ENCODE measurements at places on chromosomes 3 and 15.

GRCh38 chr3:29890801-29891200 lies 609.9 kb downstream of the RBMS3 start:
- DNase-seq, result no peak

DNA sequence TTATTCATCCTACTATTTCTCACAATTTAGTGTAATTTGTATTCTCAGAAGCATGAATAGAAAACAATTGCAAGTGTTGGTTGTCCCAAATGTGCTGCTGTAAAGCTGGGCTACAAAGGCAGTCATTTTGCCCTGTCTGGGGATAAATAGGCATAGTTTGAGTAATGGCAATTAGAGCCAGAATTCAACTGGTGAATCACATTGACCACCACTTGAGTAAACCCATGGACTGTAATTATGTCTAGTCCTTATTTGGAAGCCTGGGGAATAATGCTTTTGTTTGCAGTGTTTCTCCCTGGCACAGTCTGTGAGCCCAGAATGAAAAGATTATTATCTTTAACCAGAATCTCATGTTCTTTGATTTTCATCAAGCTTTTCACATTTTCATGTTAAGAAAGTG lies 30.5 kb upstream of the CHL1 start:
- DNase-seq, result no peak

DNA sequence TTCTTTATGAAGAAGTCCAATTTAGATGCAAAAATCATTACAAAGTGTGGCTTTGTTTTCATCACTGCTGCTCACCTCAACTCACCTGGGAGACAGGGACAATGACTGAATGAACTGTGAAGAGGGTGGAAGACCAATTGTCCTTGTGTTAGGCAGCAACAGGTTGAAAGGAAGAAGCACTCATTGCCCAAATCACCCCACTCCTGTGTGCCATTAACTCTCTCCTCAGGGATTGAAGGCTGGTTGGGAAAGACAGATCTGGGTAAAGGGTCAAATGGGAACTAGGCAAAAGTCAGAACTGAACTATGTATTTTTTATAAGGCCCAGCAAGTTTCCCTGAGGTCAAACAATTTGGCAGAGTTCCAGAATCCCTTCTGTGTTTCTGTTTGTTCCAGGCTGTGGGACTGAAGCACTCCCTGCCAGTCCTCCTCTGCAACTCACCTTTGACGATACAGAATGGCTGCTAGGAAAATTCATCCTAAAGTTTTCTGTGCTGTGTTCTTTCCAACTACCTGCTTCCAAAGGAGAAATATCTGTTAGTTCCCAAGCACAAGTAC lies 68.6 kb upstream of the CCDC39 start:
- no peak for DNase-seq

DNA sequence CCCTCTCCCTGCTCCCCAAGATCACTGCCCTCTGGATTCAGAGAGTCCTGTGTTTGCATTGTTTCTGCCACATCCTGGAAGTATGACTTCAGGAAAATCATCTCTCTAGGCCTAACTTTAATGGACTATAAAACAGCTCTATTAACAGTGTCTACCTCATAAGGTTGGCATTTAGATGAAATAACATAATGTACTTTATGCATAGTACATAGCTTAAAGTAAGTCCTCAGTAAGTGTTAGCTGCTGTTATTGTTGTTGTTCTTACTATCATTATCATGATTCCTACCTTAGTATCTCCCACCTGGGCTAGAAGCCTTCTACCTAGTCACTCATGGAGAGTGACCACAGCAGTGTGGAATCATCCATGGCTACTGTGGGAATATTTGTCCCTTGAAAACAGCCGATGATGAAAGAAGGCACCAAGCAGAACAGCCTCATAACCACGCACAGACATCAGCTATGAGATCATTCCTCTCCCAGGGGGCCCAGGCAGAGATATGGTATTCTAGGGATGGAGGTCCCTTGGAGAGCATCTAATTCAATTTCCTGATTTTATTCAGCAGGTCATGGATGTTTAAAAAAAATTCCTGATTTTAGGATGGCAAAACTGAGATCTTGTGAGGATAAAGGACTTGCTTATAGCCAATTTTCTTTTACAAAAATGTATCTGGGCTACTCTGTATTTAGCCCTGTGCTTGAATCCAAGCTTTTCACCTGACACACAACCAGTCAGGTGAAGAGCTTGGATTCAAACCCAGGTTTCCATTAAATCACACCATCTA lies 1.9 kb downstream of the FSD2 start:
- DNase-seq, result no peak

DNA sequence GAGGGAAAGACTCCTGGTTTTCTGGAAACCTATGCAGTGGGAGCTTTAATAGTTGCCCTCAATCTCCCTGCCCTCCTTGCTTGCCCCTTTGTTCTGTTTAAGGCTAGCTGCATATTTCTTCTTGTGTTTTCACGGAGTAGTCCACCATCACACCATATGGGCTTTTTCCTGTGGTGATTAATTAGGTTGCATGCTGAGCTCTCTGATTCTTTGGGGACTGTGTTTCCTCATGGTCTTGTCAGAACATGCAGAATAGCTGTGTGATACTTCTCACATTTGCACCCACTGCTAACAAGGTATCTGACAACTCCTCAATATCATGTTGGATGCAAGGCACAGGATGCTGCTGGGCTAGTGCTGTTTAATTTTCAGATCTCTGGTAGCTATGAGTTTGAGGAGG lies 139.6 kb downstream of the PTPRG start:
- DNase-seq, result no peak

GRCh38 chr15:63834500-63835210 lies 907 bp upstream of the HERC1 start:
- no peak for DNase-seq

DNA sequence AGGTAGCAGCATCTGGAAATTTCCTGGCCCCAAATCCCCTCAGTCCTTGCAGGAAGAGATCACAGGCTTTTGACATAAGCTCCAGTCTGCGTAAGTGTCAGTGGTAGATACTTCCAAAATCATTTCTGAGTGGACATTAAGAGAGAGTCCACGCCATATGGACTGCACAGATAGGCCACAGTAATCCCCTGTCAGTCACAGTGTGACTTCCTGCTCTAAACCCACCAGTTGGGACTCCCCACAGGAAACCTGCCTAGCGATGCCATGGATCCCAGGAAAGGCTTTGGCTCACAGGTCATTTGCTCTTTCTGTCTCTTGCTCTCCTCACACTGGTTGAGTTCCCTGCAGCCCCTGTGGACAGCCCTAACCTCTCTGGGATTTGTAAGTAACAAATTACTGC lies 28.8 kb upstream of the MKRN3 start:
- DNase-seq, result no peak

- DNase-seq, result no peak
These were observed 97.6 kb downstream of the SNRPN start for GRCh38 chr15:25052191-25052999.

DNA sequence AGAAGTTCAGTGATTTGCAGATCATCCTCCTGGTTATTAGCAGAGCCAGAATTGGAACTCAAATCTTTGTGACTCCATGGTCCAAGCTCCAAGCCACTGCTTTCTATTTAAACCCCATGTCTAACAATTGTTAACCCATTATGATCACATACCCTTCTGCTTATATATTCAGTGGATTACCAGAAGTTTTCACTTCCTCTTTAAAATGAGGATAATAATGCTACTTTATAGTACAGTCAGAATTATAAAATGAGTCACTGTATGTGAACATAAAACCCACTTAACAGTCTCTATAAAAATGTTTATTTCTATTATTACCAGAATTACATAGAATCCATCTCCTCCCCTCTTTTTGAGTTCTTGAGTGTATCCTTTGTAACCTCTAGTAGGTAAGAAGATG lies 550.7 kb upstream of the DPPA4 start:
- DNase-seq, result no peak

DNA sequence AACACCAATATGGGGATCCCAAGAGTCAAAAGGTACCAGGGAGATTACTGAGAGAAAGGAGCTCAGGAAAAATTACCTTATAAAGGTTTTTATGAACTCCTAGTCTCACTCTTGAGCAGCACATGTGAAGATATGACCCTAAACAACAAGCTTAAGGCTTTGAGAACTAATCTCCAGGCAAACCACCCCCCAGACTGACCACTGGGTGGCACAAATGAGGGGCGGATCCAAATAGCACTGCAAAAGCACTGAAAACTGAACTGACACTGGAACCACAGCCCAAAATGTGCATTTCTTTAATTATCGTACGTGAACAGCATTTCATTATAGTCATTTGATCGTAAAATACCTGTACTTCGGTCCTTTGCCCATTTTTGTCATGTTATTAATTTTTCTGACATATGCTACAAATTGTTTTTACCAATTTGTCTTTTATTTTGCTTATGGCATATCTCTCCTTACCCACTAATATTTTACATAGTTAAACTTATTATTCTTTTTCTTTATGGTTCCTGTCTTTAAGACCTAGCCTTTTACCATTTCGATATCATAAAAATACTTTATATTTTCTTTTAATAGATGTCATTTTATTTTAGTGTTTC lies 31.5 kb upstream of the TFDP2 start:
- DNase-seq, result peak; percentile 17

DNA sequence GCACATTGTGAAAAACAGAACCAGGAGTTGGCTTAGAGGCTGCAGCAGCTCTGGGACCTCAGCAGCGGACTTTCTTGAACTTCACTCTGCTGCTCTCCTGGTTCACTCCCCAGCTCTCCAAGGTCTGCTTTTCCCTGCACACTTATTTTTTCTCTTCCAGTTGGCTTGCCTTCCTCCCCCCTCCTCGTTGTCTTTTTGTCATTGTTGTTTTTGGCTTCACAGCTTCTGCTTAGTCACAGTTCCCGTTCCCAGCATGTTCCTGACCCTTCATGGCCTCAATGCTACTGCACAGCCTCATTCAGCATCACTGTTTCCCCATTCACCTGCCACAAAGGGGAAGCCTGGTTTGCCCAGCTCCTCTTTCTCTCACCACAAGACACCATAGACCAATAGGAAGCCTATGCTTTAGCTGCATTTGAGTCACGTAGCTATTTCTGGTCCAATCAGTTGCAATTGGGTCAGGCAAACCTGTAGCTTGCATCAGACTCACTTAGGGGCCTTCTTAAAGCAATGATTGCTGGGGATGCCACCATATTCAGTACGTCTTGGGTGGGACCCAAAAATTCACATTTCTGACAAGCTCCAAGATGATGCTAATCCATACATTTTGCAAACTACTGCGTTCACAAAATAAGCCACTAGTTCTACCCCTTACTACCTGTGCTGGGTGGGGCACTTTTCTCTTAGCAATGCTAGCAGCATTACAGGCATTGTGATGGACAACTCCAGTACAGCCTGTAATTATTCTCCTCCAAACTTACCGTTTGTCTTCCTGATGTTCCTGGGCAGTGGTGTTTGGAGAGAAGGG lies 7.8 kb upstream of the SUMF1 start:
- DNase-seq, result no peak

DNA sequence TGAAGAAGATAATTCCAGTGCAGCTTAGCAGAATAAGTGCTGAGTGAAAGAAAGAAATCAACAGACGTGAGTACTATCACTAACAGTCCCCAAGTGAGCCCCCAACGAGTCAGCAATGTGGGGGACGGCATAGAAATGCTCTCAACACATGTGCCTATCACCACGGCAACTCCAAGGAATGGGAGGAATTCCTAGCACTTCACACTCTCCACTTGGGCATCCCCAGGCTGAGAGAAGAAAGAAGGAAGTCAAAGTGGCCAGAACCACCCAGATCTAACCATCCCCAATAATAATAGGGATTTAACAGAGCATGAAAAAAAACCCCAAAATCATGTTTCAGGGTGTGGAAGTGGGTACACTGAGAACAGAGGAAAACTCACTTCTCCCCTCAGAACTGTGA lies 29.3 kb upstream of the CPNE4 start:
- DNase-seq, result no peak

- DNase-seq, result no peak
These were observed 51.0 kb downstream of the PHC3 start for GRCh38 chr3:170130532-170130931.

- DNase-seq, result no peak
These were observed 29.5 kb downstream of the MKRN2 start for GRCh38 chr3:12586403-12586802.

DNA sequence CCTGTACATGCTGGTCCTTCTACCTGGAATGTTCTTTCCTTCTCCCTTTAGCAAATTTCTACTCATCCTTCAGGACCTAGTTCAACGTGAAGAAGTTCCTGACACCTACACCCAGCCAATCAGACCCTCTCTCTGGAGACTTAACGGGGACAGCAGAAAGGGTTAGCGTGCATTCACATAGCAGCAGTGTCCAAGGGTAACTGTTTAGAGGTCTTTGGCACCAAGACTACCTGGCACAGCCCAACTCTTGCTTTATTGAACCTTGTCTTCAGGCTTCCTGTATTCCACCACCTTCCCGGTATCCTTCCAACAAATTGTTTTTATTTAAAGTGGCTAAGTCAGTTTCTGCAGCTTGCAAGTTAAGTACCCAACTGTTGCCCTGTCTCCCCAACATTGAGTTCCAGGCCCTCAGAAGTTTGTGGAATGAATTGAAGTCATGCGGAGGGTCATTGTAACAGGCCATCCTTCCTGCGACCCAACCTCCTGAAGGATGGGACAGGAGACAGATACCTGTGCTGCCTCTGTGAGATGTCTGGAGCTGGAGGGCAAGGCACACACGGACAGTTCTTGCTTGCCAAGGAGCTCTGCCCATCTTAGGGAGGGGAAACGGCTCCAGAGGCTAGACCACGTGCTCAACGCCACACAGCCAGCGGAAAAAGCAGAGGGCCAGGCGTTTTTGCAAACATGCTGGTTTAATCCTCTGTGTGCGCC lies 14.4 kb upstream of the WNT7A start:
- DNase-seq, result no peak

GRCh38 chr3:60424942-60425341 lies 826.3 kb downstream of the FHIT start:
- DNase-seq, result no peak

GRCh38 chr3:150063237-150063636 lies 92.5 kb upstream of the PFN2 start:
- DNase-seq, result no peak

- DNase-seq, result no peak
These were observed 29.1 kb downstream of the GPR15 start for GRCh38 chr3:98560911-98561310.

GRCh38 chr15:88896333-88897033 lies 1.1 kb upstream of the HAPLN3 start:
- DNase-seq, result no peak

DNA sequence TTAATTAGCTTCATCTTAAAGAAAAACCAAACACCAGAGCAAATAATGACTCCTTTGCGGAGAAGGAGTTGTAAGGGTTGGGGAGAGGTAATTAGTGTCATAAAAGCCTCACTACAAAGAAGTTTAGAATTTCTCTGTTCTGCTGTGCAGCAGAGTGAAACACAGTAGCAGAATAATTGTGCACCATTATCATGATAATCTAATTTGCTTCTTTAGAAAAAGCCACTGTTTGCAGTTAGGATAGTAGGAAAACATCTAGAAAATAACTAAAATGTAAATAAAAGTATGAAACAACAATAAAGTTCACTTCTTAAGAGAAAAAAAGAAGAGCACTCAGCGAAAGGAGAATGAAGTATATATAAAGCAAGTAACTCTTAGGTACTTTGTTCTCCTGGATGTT lies 5.5 kb downstream of the SHOX2 start:
- no peak for DNase-seq

- no peak for DNase-seq
These were observed 93.0 kb downstream of the NFKBIZ start for GRCh38 chr3:101942356-101942755.

GRCh38 chr3:116338713-116339112 lies 106.6 kb downstream of the LSAMP start:
- no peak for DNase-seq

GRCh38 chr15:45714590-45715488 lies 80.0 kb downstream of the SQOR start:
- DNase-seq, result peak; percentile 9

Data from activated gamma-delta T cell treated with Interleukin-2 at 50 U/mL for 16 hours (primary cell).